Activated CD8-positive, alpha-beta memory T cell treated with anti-CD3 and anti-CD28 coated beads for 1 hour (primary cell): ENCODE measurements at places on chromosomes 7 and 10.

DNA sequence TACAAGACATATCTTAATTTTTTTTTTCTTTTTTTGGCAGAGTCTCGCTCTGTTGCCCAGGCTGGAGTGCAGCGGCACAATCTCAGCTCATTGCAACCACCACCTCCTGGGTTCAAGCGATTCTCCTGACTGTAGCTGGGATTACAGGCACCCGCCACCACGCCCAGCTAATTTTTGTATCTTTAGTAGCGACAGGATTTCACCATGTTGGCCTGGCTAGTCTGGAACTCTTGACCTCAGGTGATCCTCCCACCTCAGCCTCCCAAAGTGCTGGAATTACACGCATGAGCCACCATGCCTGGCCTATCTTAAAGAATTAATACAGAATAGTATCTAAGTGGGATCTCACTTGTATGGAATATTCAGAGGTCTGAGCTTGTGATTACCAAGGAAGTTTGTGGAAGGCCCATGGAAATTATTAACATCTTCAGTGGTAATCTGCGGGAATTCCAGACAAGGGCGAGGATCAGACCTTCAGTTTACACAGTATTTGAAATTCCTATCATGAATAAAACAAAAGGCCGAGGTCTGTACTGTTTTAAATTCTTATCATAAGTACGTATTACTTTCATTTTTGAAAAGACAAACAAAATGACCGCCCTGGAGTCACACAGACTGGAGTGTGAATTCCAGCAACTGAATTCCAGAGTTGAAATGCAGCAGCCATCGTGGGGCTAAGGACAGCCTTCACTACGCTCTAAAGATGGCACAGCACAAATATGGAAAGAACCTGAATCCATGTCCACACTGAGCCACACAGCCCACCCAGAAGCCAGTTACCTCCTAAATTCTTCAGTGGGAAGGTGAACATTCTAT is 16.7 kb downstream of the GPRIN2 start:
- DNase-seq: no peak

GRCh38 chr7:11716185-11716584 is 115.8 kb downstream of the THSD7A start:
- no peak for DNase-seq

DNA sequence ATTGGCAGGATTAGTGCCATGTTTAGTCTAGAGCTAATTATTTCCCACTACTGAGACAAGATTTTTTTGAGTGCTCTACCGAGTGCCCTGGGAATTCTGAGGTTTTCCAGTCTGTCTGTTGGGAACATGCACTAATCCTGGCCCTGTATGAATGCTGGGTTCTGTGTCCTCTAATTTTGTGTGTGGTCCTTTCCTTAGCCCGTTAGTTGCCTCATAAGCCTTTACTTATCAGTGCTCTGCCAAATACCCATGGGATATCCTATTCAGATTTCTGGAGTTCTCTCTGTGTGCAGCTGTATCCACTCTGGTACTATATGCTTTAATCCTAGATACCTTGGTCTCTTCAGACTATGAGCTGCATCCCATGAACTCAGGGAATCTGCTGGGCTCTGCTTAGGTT is 13.1 kb downstream of the CSGALNACT2 start:
- no peak for DNase-seq

GRCh38 chr10:22372298-22372697 is 27.0 kb downstream of the SPAG6 start:
- DNase-seq: no peak

- DNase-seq: no peak
These were observed 100.3 kb downstream of the HGF start for GRCh38 chr7:81669476-81670105.

- DNase-seq: no peak
These were observed 6.0 kb upstream of the MNX1 start for GRCh38 chr7:157016352-157017041.

DNA sequence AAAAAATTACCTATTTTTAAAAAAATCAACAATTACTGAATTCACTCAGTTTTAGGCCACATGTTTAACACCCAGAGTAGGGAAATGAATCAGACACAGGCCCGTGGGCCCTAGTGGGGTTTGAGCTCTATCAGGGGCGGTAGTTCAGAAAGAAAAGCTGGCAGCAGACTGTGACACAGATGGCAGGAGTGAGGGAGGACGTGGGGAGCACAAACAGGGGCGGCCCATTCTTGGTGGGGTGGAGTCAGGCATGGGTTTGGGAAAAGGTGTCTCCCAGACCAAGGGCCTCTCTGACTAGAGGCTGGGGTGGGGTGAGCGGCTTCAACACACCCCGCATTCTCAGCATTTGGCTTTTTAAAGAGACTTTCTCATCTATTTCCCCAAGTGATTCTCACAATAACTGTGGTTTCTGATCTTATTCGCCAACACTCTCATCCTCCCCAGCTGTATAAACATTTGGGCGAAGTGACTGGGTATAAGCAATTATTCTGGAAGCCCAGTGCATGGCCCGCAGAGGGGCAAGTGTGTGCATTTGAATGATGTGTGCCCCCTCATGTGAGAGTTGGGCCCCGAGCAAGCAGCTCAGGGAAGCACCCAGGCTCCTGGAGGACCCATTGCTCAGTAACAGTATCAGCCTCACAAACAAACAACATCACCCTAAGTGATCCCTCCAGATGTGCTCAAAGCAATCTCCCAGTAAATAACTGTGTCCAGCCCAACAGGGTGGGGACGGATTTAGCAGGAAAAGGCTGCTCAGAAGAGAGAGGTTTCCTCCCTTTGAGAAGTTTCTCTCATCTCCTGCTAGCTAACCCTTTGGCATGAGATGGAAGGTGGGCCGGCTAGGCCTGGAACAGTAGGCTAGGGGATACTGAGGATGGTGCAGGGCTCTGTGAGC is 437.6 kb upstream of the ZMIZ1 start:
- no peak for DNase-seq

- DNase-seq: no peak
These were observed 111.4 kb upstream of the FGFR2 start for GRCh38 chr10:121709675-121710073.

DNA sequence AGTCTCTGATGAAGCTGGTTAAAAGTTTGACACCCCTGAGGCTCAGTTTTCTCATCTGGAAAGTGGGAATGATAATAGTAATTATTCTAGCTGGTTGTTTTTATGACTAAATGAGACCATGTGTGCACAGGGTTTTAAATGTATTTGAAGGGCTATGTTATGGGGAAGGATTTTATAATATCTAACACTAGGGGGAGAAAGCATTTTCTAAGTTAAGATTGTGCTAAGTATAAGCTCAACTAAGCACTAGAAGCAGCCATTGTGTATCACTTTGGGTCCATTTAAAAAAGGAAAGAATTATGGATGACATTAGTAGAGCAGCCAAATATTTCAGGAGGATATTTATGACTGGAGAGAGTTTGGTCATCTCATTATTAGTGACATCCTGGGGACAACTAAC is 49.5 kb upstream of the CREB5 start:
- DNase-seq: no peak

- DNase-seq: no peak
These were observed 126.5 kb downstream of the PLPP4 start for GRCh38 chr10:120583424-120584108.

- no peak for DNase-seq
These were observed 52.8 kb downstream of the REEP3 start for GRCh38 chr10:63574011-63574410.

DNA sequence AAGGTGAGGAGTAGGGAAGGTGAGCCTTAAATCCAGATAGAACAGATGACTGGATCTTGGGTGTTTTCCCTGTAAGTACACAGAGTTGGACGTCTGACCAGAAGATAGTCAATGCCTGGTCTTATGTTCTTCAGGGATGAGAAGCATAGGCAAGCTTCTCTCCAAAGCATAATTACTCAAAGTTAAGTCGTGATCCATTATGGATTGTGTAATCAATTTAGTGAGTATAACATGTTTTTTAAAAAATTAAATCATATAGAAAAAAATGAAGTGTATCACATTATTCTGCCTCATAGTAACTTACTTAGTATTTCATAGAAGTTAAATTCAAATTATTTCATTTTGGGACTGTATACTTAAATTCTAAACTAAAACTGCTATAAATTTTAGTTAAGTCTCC is 39.7 kb downstream of the KDM7A start:
- no peak for DNase-seq

GRCh38 chr7:133070562-133070961 is 11.3 kb downstream of the CHCHD3 start:
- DNase-seq: no peak

GRCh38 chr10:127968027-127968441 is 61.1 kb downstream of the PTPRE start:
- DNase-seq: no peak

- DNase-seq: no peak
These were observed 13.5 kb downstream of the ASL start for GRCh38 chr7:66088861-66089838.

- DNase-seq: no peak
These were observed 480.8 kb upstream of the COBL start for GRCh38 chr7:51797371-51797770.

GRCh38 chr7:120180221-120180620 is 92.8 kb upstream of the KCND2 start:
- no peak for DNase-seq

DNA sequence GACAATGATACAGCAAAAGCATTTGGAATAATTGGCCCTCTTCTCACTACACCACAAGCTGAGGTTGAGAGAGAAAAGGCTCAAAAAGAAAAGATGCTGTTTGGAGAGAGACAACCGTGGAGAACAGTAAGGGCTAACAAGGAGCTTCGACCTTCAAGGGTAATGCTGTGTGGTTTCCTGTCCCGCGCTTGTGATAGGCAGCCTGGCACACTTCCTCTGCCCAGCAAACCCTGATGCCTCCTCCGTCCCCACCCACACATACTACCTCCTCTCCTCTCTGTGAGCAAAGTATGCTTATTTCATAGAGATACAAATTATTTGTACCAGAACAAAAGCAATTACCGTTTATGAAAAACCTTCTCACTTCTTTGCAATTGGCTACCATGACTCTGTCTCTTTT is 755.4 kb downstream of the KCNMA1 start:
- no peak for DNase-seq

DNA sequence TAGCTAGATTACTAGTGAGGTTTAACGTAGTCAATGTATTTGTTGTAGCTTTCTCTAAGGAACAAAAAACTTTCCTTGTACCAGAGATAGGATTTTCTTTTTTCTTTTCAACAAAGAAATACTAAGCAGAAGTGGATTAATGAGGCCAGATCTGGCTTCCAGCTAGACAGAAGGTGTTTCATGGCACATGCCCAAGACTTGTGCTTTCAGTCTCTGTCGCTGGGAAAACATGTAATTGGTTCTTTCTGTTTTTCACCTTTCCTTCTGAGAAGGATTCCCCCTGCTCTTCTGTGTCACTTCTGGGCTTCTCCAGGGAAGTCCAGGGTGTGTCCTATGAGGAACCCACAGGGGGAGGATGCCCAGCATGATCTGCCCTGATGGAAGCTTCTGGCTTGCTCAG is 492.2 kb downstream of the CCSER2 start:
- DNase-seq: no peak

DNA sequence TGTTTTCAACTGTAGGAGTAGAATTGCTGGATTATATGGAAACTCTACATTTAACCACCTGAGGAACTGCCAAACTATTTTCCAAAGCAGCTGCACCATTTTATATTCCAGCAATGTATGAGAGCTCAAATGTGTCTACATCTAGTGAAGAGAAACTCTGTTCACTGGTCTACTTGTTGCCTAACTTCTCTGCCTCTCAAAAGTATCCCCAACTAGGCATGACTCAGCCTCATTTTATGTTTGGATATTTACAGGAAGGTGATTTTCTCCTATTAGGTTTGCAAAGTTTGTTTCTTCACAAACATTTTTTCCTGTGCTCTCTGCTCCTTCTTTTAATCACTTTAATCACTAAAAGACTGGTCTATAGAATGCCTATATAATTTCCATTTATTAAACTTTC is 37.1 kb upstream of the SRI start:
- DNase-seq: no peak

DNA sequence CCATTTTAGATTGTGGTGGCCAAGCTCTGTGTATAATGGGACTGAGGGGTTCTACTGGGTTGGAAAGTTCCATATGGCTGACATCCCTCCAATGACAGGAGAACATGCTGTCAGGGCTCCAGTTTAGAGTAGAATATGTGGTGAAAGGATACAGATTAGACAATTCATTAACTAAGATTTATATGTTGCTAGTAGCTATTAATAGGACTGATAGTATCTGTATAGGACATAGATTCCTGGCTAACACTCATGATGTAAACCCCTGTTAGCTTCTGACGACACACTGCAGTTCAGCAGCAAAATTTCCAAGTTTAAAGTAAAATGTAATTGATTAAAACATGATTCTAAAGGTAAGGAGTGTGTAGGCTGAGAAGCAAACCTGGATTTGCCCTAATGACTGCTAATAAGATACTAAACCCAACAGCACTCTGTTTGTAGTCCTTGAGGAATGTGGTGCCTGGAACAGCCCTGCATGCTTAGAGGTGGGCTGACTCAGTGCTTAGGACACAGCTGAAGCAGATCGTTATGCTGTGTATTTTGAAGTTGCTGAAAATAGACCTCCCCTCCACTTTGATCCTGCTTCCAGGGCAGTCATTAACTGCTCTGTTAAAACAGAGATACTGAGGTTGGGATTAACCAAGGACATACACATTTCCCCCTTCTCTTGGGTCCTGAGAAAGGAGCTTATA is 1129.6 kb downstream of the SORCS3 start:
- no peak for DNase-seq

DNA sequence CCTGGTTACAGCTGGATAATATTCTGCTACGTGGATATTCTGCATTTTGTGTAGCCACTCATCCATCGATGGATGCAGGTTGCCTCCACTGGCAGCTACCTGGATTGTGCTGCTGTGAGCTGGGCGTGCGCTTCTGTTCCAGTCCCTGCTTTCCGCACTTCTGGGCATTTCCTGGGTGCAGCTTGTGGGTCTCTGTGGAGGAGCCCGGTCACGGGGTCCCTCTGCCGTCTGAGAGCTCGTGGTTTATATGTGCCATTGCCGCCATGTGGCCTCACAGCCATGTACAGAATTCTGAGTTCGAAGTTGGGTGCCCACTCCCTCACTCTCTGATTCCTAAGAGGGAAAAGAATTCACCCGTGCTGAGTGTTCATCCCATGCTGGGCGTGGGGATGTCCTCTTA is 38.3 kb downstream of the JAKMIP3 start:
- DNase-seq: no peak

DNA sequence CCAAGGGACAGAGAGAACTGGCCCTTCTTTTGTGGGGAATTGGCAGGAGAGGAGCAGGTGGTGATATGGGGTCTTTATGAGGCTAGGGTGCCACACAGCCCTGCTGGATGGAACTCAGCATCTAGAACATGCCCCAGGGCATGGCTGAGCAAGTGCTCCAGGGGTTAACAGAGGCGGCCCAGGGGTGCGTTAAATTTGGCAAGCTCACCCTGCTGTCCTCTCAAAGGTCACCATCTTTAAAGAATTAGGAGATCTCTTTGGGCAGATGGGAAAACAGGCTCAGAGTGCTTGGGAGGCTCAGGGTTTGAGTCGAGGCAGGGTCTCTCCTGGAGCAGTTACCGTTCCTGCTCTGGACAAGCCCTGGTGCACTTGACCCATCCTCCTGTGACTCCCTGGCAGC is 21.4 kb upstream of the UNC5B start:
- no peak for DNase-seq

- no peak for DNase-seq
These were observed 53.9 kb downstream of the SYPL1 start for GRCh38 chr7:106057962-106058927.
